H9 (cell line): ENCODE measurements at places on chromosomes 11 and 22. TPM values are rescaled to one million over a fixed set of nuclear protein-coding genes. Genes with fewer than 3 reads are reported as not detected.

POLR2L gene
- total RNA-seq, result 133 and 135 TPM in 2 replicates

GRCh38 chr22:28506150-28506535 is 173.5 kb downstream of the TTC28 start:
- no peaks in the 10 kb centered on the region for H3K4me1 ChIP-seq
- no peak overlapping the region for H3K27ac ChIP-seq
- no peak overlapping the region for H3K4me3 ChIP-seq
- no peak for DNase-seq
- H3K36me3 ChIP-seq, result peaks cover 5% of the 10 kb centered on the region

DNA sequence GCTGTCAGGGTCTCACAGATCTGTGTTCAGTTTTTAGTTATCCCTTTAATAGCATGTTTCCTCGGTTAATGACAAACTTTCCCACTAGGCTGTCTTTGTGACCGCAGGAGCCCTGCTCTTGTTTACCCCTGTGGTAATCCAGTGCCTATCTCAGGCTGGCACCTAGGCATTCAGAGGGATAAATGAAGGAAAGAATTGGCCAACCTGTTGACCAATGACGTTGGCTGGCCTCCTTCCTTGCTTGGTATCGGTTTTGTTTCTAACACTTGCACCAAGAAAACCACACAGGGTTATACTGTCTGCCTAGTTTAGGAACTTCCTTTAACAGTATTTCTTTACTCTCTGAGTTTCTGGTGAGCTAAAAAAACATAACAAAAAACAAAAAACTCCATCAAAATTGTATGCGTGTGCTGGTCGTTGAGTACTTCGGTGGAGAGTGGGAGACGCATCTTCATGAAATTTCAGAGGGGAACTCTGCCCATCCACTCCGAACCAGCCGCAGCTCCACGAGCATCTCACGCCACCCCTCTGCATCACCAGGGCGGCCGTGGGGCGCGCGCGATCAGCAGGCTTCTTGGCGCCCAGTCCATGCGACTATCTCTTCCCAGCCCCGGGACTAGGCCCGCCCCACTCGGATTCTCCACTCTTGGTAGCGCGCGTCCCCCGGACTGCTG is 563 bp upstream of the ENDOD1 start:
- DNase-seq, result no peak
- peaks cover 4% of the 10 kb centered on the region for H3K4me1 ChIP-seq
- H3K4me3 ChIP-seq, result peak overlapping the region; percentile 78
- H3K36me3 ChIP-seq, result no peaks in the 10 kb centered on the region
- H3K27me3 ChIP-seq, result peaks cover 13% of the 10 kb centered on the region; the same call in 1 of the 2 replicates
- no peak overlapping the region for H3K27ac ChIP-seq

MLC1 gene
- not detected in 2 replicates for total RNA-seq

GRCh38 chr11:17298302-17298701 is 21.8 kb downstream of the NUCB2 start:
- H3K27me3 ChIP-seq, result no peaks in the 10 kb centered on the region
- no peak for DNase-seq
- no peak overlapping the region for H3K27ac ChIP-seq
- H3K36me3 ChIP-seq, result no peaks in the 10 kb centered on the region
- no peak overlapping the region for H3K4me3 ChIP-seq

- DNase-seq, result no peak
- H3K27me3 ChIP-seq, result no peaks in the 10 kb centered on the region
- no peaks in the 10 kb centered on the region for H3K36me3 ChIP-seq
- no peak overlapping the region for H3K4me3 ChIP-seq
- H3K27ac ChIP-seq, result no peak overlapping the region
Observed at GRCh38 chr11:109604481-109605400, 182.8 kb downstream of the C11orf87 start.

CNIH2 gene
- 11.8 and 12.0 TPM in 2 replicates for total RNA-seq

- H3K27me3 ChIP-seq, result no peaks in the 10 kb centered on the region
- DNase-seq, result no peak
- no peak overlapping the region for H3K27ac ChIP-seq
- H3K4me3 ChIP-seq, result no peak overlapping the region
Observed at GRCh38 chr22:30294066-30294465, 4.8 kb upstream of the CASTOR1 start.

DNA sequence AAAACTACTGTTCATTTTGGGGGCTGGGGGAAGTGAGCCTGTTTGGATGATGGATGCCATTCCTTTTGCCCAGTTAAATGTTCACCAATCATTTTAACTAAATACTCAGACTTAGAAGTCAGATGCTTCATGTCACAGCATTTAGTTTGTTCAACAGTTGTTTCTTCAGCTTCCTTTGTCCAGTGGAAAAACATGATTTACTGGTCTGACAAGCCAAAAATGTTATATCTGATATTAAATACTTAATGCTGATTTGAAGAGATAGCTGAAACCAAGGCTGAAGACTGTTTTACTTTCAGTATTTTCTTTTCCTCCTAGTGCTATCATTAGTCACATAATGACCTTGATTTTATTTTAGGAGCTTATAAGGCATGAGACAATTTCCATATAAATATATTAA is 87.1 kb upstream of the BIRC3 start:
- H3K36me3 ChIP-seq, result peaks cover 49% of the 10 kb centered on the region
- no peak overlapping the region for H3K27ac ChIP-seq
- no peaks in the 10 kb centered on the region for H3K27me3 ChIP-seq
- no peak overlapping the region for H3K4me3 ChIP-seq

DNA sequence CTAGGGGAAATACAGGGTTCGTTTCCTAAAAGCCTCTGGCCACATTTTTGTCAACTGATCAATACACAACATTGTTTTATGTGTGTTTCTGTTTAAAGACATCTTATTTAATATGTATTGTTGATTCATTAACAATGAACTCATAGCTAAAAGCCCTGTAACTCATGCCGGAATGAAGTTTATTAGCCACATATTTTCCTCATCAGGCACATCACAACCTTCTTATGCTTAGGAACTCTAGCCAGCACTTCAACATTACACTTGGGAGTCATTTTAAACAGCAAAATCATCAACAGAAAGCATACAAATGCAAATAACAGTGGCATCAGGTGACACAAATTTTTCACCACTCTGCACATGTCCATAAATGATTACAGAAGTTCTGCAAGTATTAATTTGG is 15.1 kb upstream of the BLID start:
- H3K4me1 ChIP-seq, result no peaks in the 10 kb centered on the region
- no peak for DNase-seq
- H3K4me3 ChIP-seq, result no peak overlapping the region
- H3K36me3 ChIP-seq, result no peaks in the 10 kb centered on the region
- H3K27ac ChIP-seq, result no peak overlapping the region
- H3K27me3 ChIP-seq, result no peaks in the 10 kb centered on the region

GRCh38 chr22:25025491-25026400 is 73.2 kb downstream of the KIAA1671 start:
- H3K4me1 ChIP-seq, result no peaks in the 10 kb centered on the region; the same call in 1 of the 2 replicates
- H3K36me3 ChIP-seq, result peaks cover 2% of the 10 kb centered on the region; the same call in 1 of the 3 replicates
- DNase-seq, result no peak
- no peaks in the 10 kb centered on the region for H3K27me3 ChIP-seq
- H3K4me3 ChIP-seq, result no peak overlapping the region
- H3K27ac ChIP-seq, result no peak overlapping the region

GRCh38 chr11:76663912-76664440 is 6.6 kb downstream of the LRRC32 start:
- no peaks in the 10 kb centered on the region for H3K36me3 ChIP-seq
- no peaks in the 10 kb centered on the region for H3K27me3 ChIP-seq
- no peaks in the 10 kb centered on the region; the same call in 1 of the 2 replicates for H3K4me1 ChIP-seq
- DNase-seq, result no peak

GRCh38 chr22:20205964-20206708 is 55.3 kb upstream of the CCDC188 start:
- H3K36me3 ChIP-seq, result no peaks in the 10 kb centered on the region
- H3K4me1 ChIP-seq, result no peaks in the 10 kb centered on the region; the same call in 1 of the 2 replicates
- no peak overlapping the region for H3K27ac ChIP-seq
- H3K27me3 ChIP-seq, result no peaks in the 10 kb centered on the region
- DNase-seq, result peak; percentile 69

DNA sequence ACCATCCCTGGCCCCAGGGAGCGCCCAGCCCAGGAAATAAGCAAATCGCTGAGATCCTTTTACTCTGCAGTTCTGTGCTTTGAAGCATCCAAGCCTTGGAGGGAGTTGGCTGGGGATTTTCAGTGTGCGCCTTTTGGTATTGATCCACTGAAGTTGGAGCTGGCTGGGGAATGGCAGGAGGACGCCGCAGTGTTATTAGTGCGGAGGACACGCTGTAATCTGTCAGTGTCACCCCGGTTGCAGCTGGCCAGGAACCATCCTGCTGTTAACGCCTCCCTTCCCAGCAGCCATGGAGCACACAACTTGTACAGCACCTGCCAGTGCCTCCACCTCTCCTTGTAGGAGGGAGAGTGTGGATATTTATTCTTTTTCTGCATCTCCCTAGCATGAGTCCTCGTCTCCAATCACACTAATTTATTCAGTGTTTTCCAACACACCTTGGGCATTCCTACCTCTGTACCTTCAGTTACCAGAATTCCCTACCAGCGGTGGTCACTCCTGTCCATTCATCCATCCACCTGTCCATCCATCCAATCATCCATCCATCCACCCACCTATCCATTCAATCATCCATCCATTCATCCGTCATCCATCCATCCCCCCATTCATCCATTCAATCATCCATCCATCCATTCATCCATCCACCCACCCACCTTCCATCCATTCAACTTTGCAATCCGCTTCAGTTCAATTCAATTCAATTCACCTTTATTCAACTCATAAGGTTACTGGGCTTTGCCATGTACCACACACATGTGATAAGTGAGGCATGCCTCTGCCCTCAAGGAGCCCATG is 21.9 kb upstream of the EIF3D start:
- H3K27me3 ChIP-seq, result peaks cover 3% of the 10 kb centered on the region; the same call in 1 of the 2 replicates
- no peak overlapping the region for H3K4me3 ChIP-seq
- DNase-seq, result no peak
- no peak overlapping the region for H3K27ac ChIP-seq
